ENCODE measurements at places on chromosomes 5 and 9.

DNA sequence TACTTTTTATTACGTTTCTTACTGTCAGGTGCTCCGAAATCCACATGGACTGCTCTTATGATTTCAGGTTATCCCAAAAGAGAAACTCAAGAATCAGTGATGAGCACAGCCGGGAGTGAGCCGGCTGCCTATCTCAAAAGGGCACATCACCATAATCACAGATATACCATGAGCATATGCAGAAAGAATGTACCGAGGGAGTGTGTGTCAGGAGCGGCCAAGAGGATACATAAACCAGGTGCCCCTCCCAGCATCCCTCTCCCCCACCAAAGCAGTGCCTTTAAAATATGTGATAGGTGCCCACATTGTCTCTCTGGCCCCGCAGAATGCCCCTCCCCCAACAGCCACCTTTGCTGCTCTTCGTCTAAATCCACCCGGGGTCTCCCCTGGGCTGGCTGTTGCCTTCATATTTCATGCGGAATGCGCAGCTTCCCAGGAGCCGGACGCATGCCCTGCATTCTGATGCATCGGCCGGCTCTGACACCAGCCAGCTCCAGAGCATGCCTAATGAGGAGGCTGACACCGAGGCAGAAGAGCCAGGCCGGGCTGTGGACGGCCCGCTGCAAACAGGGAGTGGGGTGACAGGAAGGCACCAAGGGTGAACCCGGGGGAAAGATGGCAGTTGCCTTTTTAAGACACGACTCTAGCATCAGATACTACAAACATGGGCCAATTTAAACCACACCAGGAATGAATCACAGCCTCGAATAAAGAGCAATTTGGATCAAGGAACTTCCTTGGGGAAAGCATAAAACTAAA is 652.3 kb downstream of the BNC2 start:
- DNase-seq: no peak

GRCh38 chr9:95409650-95410426 is 92.3 kb upstream of the FANCC start:
- DNase-seq: no peak

- DNase-seq: no peak
Observed at GRCh38 chr9:112642126-112642525, 75.8 kb downstream of the INIP start.

DNA sequence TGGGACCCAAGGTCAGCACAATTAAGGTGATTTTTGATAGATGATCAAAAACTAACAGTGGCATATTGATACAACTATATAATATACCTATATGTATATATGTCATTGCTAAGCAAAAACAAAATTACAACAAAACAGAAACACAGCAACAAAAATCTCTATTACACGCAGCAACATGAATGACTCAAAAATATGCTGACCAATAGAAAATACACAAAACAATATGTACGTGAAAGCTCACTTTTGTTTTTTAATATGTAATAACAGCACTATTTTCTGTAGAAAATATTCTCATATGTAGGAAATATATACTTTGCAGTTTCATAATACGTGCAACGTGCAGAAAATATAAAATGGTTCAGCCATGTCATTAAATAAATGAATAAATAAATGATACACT is 1985.7 kb upstream of the CDH9 start:
- no peak for DNase-seq

- DNase-seq: no peak
Observed at GRCh38 chr5:73692981-73693380, 67.0 kb downstream of the ARHGEF28 start.

DNA sequence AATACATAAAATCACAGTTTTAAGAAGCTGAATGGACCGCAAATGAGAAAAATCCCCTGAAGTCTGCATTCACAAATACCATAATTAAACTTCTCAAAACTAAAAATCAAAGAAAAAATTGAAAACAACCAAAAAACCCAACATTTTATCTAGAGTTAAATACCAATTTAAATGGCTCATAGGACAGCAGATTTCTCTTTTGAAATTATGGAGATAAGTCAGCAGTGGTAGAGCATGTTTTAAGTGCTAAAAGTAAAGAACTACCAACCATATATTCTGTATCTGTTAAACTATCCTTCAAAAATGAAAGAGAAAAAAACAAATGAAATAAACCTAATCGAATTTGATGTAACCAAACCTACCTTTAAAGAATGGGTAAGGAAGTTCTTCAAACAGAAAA is 862.8 kb downstream of the TAF11L14 start:
- no peak for DNase-seq

DNA sequence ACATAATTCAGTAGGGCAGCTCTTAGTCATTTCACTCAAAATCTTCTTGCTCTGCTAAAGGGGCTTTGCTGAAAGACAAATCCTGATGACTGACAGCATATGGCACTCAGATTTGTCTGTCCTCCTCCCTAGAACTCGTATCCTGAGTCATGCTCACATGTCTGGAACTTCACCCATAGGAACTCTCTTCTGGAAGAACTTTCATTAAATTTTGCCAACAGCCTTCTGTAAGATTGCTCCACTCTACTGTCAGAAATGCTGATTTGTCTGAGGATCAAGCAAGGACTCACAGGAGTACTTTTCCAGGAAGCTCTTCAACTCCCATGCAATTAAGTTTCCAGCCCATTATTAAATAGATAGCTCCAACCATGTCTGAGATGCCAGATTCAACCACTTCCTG is 59.8 kb upstream of the SNX2 start:
- no peak for DNase-seq

GRCh38 chr5:154163327-154164248 is 26.9 kb upstream of the GALNT10 start:
- no peak for DNase-seq

DNA sequence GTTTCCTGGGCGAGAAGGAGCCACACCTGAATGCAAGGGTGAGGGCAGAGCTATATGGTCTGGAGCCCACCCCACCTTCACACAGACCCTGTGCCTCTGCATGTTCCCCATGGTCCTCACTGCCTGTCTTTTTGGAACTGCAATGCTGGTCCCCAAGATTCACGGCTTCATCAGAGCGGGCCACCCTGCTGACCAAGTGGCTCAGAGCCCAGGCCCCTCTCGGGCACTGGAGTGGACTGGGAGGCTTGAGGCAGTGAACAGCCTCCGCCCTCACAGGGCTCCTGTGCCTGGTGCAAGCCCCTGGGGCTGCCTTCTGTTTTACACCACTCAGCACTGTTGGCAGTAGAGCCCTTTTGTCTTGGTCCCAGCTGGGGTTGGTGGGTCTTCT is 143.2 kb downstream of the CACNA1B start:
- no peak for DNase-seq

GRCh38 chr5:36495611-36496010 is 110.8 kb upstream of the SLC1A3 start:
- no peak for DNase-seq

DNA sequence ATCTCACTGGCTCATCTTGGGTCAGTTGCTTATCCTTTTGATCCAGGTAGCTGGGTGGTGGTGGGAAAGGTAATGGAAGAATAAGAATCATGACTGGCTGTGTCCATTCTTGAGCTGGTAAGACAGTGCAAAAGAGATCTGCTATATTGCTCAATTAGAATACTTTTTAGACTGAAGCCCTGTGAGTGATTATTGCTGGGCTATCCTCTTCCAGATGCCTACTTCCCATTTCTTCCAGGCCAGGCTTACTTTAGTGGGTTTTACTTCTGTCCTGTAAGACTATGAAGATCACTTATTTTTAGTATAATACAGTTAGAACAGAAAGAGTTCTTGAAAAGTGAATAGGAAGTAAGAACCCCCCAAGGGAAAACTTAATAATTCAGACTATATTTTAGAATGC is 7.2 kb downstream of the MARCHF6 start:
- no peak for DNase-seq

- no peak for DNase-seq
Observed at GRCh38 chr9:95003689-95004410, 277.4 kb downstream of the AOPEP start.

DNA sequence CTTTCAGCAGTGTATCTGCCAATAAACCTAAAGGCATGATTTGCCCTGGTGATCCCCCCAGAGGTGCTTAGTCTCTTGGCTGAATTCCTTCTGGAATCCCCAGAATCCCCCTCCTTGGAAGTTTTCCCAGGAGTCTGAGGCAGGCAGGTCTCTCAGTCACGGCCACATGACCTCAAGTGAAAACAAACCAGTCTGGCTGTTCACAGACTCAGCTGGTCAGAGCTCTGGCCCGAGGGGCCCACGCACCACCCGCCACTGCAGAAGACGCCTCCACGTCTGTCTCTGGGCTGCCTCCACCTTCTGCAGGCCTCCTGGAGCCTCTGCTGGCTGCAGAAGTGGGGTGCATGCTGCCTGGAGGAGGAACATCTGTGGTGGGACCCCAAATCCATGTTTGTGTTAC is 52.5 kb downstream of the HRH2 start:
- no peak for DNase-seq

DNA sequence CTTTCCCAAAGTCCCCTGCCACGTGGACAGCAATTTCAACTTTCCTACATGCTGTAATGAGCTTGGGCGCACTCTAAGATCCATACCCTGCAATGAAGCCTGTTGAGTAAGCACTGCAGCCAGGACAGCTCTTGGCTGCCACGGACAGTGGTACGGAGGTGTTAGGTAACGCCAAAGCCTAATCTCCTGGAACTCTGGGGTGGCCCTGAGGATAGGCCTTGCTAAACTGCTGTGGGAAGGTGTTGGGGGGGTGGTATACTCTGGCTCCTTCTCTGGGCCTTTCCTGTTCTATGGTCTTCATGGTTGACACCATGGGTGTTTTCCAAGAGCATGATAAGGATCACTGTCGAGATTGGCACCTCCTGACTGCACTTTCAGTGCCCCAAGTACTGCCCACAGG is 66.4 kb upstream of the PITX1 start:
- DNase-seq: no peak

GRCh38 chr5:128813317-128814070 is 151.8 kb upstream of the SLC27A6 start:
- DNase-seq: no peak

Data from caudate nucleus (tissue), 63 donors.